ENCODE measurements at places on chromosomes 4 and X.
A peak's percentile ranks its signal among the peaks of the same experiment; 100 is the strongest.

GRCh38 chr4:186900984-186901383 is 177.3 kb upstream of the FAT1 start:
- no peak for DNase-seq

GRCh38 chrX:135346975-135347374 is 37.7 kb downstream of the ETDC start:
- no peak for DNase-seq

- DNase-seq, result no peak
These were observed 66.7 kb upstream of the SMARCAD1 start for GRCh38 chr4:94141001-94141400.

DNA sequence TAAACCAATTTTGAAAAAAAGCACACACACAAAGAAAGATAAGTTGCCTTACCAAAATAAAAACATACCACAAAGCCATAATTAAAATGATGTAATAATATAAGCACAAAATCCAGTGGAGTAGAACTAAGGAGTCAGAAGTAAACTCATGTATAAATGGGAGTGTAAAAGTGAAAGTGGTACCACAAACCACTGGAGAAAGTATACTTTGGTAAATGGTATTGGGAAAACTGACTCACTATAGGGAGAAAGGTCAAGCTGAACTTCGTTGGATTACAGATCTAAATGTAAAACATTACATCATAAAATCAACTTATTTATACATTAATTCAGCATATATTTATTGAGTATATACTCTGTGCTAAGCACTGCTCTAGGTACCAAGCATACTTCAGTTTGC is 46.3 kb upstream of the HHIP start:
- no peak for DNase-seq

DNA sequence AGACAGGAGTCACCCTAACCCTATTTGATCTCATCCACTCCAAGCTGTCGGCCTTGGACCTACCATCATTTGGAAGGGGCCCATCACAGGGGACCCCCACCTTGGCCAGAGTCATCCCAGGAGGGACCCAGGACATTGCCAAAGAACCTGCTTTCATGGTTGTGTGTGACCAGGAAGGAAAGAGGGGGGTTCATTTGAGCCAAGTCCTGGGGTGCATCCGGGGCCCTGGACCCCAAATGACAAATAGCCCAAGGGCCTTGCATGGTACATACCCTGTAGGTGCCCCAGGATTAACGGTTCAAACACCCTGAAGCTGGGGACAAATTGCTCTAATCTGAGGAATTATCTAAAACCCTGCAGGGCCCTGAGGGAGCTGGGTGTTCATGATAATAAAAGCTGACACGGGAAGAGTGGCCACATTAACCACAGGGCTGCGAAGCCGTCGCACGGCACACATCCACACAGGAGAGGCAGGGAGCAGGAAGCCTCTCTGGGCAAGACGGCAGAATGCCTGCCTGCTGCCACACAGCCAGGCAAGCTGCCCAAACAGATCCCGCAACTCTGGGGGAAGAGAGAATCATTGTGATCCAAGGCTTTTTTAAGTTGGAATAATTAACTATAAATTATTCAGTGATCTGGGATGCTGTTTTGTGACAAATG is 28.2 kb upstream of the PPP2R2C start:
- DNase-seq, result no peak

- DNase-seq, result no peak
These were observed 1305.2 kb downstream of the ARAP2 start for GRCh38 chr4:34939073-34939472.

DNA sequence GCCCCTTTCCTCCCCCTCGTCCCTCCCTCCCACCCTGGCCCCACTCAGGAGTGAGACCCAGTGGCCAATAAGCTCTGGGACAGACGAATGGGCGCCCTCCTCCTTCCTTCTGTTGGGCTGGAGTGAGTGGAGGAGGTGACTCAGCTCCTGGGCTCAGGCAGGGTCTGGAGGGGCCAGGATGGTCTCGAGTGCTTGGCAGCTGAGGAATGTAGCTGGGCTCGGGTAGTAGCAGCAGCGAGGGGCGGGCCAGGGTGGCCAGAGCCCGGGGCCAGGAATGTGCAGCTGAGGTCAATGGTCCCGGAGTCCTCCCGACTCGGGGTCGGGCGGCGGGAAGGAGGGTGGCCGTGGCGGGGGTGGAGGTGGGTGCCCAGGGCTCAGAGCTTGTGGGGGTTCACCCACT is 15.0 kb downstream of the G6PD start:
- peak; percentile 52 for DNase-seq

GRCh38 chr4:113447769-113448168 is 313.8 kb downstream of the CAMK2D start:
- DNase-seq, result no peak

DNA sequence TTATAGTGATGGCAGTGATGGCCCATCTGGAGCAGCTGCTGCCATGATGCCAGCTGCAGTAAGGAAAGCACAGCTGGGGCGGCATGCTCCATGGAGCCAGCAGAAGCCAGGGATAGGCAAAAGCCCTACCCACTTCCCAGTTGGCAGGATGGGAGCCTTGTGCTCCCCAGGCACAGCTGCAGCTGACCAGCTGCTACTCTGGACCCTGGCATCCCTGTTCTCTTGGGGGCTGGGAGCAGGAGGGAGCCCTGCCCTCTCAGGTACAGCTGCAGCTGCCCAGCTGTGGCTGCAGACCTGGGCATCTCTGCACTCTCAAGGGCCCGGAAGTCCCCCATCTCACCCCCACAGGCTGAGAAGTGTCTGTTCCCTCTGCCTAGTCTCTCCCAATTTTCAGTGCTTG is 531.9 kb downstream of the PCDH18 start:
- no peak for DNase-seq

DNA sequence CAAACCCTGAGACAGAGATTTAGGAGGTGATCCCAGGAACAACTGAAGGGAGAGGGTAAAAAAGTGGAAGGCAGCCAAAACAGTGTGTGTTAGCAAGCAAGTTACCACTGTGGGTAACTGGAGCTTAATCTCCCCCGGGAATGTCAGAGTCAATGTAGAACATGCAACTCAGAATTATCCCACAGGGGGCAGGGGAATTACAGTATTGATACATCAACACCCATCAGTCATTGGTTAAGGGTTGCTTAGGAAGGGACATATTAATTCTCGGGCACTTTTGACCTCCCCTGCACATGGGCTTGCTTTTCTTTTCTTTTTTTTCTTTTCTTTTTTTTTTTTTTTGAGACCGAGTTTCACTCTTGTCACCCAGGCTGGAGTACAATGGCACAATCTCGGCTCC is 29.3 kb downstream of the CXorf58 start:
- peak; percentile 16 for DNase-seq

Measured in retinal pigment epithelial cell (primary cell).